Stimulated activated CD8-positive, alpha-beta memory T cell treated with anti-CD3 and anti-CD28 coated beads, Interleukin-7, amount 100 ng/mL, for 1 hour (primary cell): ENCODE measurements at places on chromosomes 12 and 14.
A peak's percentile ranks its signal among the peaks of the same experiment; 100 is the strongest.

DNA sequence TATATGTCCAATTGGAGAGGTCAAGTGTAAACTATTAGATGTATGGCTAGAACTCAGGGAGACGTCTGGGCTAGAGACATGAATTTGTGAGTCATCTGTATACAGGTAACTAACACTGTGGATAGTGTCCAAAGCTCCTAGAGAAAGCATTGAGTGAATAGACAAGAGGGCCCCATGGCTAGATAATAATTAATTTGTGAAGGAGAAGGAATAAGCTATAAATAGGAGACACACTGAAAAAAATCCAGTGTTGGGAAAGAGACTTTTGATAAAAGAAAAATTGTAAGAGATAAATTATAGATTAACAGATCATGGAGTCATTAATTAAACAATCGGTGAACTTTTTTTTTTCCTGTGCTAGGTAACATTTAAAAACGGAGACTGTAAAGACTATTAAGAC is 326.6 kb upstream of the PRICKLE1 start:
- no peak for DNase-seq

GRCh38 chr12:61546296-61546695 is 713.9 kb upstream of the USP15 start:
- no peak for DNase-seq

GRCh38 chr12:113674302-113674701 is 202.6 kb upstream of the LHX5 start:
- no peak for DNase-seq

DNA sequence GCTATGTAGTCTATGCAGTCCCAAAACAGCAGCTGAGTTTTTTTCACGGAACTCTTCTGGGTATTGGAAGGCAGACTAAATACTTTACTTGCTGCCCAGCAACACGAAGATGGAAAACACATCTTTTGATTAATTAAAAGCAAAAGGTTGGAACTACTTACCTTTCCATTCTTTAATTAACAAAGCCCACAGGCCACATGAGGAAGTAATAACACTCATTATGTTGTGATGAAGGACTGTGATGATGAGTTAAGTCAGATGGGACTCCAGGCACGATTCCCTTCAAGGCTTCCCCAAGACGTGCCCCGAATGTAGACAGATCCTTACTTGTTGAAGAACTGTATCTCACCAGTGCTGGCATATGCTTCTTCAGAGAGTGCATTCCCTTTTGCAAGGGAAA is 129.0 kb downstream of the WIF1 start:
- no peak for DNase-seq

- no peak for DNase-seq
Measured at GRCh38 chr12:108972358-108972757, 48.5 kb downstream of the SVOP start.

DNA sequence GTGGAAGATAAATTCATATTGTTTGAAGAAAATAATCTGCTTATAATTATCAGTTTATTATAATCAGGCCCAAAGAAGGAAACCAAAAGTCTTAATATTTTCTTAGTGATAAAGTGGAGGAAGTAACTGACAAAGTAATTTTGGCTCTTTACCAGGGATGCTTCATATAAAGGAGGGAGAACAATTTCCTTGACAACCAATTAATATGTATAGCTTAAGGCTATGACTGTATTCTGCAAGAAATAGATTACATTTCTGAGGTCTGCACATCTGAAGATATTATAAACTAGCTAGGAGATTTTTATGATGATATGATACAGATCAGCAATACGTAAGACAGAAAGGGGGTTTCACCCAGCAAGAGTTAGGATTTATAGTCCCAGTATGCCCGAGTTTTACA is 90.8 kb downstream of the BICD1 start:
- DNase-seq, result no peak

DNA sequence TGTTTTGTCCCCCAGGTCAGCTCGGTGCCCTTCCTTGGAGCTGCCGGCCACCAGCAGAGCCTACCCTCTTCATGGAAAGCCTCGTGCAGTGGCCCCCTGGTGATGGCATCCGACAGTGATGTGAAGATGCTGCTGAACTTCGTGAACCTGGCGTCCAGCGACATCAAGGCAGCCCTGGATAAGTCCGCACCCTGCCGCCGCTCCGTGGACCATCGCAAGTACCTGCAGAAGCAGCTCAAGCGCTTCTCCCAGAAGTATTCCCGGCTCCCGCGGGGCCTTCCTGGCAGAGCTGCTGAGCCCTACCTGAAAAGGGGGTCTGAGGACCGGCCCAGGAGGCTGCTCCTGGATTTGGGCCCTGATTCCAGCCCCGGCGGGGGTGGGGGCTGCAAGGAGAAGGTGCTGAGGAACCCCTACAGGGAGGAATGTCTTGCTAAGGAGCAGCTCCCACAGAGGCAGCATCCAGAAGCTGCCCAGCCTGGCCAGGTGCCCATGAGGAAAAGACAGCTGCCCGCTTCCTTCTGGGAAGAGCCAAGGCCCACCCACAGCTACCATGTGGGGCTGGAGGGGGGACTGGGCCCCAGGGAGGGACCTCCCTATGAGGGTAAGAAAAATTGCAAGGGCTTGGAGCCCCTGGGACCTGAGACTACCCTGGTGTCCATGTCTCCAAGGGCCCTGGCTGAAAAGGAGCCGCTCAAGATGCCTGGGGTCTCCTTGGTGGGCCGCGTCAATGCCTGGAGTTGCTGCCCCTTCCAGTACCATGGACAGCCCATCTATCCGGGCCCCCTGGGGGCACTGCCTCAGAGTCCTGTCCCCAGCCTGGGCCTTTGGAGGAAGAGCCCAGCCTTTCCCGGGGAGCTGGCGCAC is 1.3 kb downstream of the FAM181A start:
- no peak for DNase-seq

DNA sequence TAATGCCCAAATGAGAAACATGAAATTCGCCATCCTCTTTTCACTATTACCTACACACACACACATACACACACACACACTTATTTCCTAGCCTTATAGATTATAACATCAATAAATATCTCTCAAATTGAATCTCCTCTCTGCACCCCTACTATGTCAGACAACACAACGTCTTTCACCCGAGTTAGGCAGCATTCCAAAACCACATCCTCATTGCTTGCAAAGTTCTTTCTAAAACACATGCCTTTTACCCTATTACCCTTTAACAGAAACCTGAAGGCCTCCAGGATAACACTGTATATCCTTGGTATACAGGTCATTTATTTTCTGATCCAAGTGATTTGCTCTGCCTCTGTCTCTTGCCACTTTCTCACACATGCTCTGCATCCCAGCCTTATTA is 56.3 kb downstream of the KCNH5 start:
- DNase-seq, result no peak

GRCh38 chr12:67193704-67194103 is 75.5 kb upstream of the CAND1 start:
- no peak for DNase-seq

- no peak for DNase-seq
Measured at GRCh38 chr12:6044082-6044481, 80.4 kb downstream of the VWF start.

DNA sequence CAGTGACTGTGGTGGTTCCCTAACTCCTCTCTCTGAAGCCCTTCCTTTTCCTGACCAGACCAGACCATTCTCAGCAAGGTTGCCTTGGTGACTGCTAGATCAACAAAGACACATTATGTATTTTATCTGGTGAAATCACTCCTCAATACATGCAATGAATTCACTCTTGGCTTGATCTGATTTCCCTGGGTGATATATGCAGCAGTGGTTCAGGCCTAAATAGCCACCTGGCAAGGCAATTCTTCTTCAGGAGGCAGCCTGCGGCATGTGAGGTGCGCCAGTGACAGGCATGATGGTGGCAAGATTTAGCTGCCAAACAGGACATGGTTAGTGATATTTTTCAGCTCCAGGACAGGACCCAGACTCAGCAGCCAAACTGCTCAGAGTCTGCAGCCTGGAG is 350.3 kb upstream of the CCDC196 start:
- no peak for DNase-seq

- no peak for DNase-seq
Measured at GRCh38 chr12:41436076-41436475, 248.0 kb downstream of the PDZRN4 start.

- no peak for DNase-seq
Measured at GRCh38 chr14:102733326-102733725, 43.9 kb upstream of the TRAF3 start.

DNA sequence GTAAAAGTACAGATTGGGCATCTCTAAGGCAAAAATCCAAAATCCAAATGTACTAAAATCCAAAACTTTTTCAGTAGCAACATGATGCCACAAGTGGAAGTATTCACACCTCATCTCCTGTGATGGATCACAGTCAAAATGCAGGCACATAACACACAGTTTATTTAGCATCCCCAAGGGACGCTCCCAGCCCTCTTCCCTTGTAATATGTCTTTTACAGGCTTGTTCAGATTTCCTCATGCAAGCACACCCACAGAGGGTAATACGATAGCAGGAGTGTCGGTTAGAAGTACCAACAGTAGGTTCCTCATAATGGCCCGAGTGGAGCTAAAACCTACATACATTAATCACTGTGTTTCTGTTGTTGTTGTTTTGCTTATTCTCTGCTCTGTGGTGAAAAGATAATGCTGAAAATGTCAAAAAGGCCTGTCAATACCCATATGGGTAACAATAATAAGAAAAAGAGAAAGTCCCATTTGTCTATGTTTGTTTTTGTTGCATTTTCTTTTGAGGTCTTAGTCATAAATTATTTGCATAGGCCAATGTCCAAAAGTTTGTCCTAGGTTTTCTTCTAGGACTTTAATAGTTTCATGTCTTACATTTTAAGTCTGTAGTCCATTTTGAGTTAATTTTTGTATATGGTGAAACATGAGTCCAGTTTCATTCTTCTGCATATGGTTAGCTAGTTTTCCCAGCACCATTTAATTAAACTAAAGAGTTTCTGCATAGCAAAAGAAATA is 133.1 kb downstream of the LRIG3 start:
- no peak for DNase-seq

GRCh38 chr12:1845427-1845826 is 25.1 kb downstream of the LRTM2 start:
- DNase-seq, result no peak

- DNase-seq, result peak; percentile 9
Measured at GRCh38 chr12:119544765-119545625, 48.6 kb upstream of the TMEM233 start.

GRCh38 chr14:95814363-95815225 is 62.0 kb upstream of the TUNAR start:
- no peak for DNase-seq

GRCh38 chr12:3446235-3446634 is 44.8 kb upstream of the PRMT8 start:
- no peak for DNase-seq

DNA sequence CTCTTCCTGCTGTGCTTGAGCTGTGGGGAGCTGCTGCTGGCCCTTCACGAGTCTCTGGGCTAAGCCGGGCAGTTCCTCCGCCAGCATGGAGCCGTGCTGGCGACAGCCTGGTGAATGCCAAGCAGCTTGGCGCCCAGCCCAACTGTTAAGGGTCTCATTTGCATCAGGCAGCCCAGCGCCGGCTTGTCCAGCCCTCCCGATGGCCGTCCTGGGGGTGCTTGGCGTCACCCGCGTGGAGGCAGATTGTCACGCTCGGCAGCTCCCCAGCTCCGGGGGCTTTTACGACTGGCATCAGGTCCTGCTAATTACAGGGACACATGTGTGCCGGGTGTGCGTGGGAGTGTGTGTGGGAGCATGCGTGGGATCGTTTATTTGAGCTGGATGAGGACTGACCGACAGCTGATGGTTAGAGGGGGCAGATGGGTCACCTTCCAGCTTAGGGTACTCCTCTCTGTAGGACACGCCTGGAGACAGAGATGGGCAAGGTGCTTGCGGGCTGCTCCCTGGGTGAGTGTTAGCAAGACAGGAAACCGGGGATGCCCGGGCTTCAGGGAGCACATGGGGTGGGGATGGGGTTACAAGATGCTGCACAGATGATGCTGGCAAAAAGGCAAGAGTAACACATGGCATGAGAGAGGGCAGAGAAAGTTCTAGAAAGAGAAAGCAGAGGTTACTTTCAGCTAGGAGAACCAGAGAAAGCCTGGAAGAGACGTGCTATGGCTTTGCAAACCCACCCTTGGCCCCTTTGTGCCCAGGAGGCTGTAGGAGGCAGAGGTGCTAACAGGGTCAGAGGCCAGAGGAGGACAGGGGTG is 64.1 kb downstream of the KIF26A start:
- no peak for DNase-seq

GRCh38 chr14:89955745-89956660 is at the start of gene TDP1:
Gene TDP1, plus strand, starts transcription at chr14:89955927. Its CDS starts 7,188 bp downstream, at chr14:89963115.
- peak; percentile 92 for DNase-seq

DNA sequence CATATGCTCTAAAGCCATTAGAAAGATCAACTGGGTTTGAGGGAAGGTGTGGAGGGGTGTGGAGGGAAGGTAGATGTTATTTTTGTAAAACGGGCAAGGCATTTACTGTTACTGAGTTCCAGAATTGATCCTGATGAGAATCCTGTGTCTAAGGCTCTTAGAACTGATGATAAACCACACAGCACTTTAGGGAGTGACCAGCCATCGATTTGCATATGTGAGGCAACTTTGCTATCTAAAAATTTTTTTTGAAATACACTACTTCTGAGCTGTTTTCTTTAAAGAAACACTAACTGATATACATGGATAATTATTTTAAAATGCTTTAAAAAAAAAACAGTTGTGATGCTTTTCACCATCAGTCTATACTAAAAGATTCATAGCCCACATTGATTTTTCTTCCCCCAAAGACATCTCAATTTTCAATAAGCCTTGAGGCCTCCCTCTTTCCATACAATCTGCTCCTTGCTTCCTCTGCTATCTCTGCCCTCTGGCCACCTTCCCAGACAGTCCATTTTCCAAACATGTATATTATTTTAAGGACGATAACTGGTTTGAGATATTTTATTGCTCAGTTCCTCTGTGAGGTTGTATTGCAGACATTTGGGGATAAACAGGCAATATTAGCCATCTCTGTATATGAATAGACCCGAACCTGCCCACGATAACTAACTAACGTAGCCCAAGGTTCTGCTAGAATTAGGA is 265.9 kb downstream of the EFCAB11 start:
- no peak for DNase-seq

DNA sequence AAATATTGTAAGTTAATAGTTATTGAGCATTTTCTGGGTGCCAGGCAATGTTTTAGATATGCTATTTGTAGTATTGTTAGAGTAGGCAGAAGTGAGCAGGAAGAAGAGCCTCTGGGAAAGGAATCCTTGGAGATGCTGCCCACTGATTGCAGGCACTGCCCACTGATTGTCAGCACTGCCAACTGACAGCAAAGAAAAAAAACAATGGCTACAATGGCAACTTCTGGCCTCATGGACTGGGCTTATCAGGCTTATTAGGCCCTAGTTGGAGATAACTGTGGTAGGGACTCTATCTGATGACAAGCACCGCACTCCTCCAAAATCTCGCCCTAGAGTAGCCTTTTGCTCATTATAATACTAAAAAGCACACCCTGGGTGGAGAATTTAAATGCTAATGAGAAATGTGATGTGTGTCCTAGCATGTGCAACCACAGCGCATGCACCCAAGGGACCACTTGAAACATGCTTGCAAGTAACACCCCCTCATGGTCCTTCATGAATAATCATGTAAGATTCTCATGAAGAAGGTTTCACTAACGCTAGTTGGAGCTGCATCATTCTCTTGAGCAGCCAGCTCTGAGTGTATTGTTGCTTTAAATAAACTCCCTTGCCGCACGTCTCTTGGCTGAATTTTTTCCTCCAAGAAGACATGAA is 103.5 kb upstream of the PPP4R3A start:
- DNase-seq, result no peak
